B cell (primary cell): ENCODE measurements at places on chromosomes 5 and 9. TPM values are rescaled to one million over a fixed set of nuclear protein-coding genes. Genes with fewer than 3 reads are reported as not detected.

GRCh38 chr5:1498623-1499416 lies 24.9 kb downstream of the LPCAT1 start:
- peak; percentile 84 for DNase-seq

GRCh38 chr5:169942181-169942580 lies 38.1 kb downstream of the INSYN2B start:
- no peak for DNase-seq

- DNase-seq: peak; percentile 32
Observed at GRCh38 chr5:126499853-126500342, 76.7 kb downstream of the GRAMD2B start.

DNA sequence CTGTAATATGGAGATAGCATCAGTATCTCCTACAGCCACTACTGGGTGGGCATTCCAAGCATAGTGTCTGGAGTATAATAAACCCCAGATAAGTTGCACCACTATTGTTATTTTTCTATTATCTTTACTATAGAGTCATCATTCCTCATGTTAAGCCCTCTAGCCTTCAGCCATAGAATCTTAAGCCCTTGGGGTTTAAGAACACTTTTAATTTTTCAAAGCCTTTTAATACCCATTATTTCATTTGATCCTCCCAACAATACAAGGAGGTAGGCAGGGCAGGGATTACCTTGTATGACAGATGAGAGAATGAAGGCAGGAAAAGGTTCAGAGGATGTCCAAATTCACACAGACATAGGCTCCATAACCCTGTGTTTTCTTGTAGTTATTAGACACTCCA lies 112.5 kb downstream of the EBF1 start:
- DNase-seq: no peak

DNA sequence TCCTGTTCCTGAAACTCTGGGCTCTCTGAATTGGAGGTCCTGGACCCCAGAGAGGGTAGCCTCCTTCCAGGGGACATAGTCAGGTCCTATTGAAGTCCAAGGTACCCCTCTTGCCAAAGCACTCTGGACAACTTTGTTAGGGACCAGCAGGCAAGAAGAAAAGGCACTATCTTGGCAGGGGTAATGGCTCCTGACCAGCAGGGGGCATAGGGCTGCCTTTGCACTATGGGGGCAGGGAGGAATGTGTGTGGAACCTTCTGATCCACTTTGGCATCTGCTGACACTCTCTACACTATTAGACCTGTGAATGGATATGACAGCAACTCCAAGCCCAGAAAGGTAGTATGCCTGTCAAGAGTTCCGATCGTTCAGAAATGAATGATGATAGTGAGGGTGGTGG lies 179.0 kb upstream of the CD180 start:
- DNase-seq: no peak

- DNase-seq: no peak
Observed at GRCh38 chr5:158351485-158352125, 492.7 kb upstream of the CLINT1 start.

- no peak for DNase-seq
Observed at GRCh38 chr9:107000218-107000617, 137.3 kb downstream of the ZNF462 start.

- DNase-seq: no peak
Observed at GRCh38 chr5:119270960-119271757, 84.7 kb upstream of the TNFAIP8 start.

- no peak for DNase-seq
Observed at GRCh38 chr5:14513266-14513665, 68.3 kb upstream of the OTULINL start.

- DNase-seq: no peak
Observed at GRCh38 chr5:176830995-176831423, 20.6 kb downstream of the UNC5A start.

- DNase-seq: no peak
Observed at GRCh38 chr5:126253406-126253805, 169.8 kb upstream of the GRAMD2B start.

- DNase-seq: no peak
Observed at GRCh38 chr9:136028760-136029470, 66.2 kb downstream of the NACC2 start.

DNA sequence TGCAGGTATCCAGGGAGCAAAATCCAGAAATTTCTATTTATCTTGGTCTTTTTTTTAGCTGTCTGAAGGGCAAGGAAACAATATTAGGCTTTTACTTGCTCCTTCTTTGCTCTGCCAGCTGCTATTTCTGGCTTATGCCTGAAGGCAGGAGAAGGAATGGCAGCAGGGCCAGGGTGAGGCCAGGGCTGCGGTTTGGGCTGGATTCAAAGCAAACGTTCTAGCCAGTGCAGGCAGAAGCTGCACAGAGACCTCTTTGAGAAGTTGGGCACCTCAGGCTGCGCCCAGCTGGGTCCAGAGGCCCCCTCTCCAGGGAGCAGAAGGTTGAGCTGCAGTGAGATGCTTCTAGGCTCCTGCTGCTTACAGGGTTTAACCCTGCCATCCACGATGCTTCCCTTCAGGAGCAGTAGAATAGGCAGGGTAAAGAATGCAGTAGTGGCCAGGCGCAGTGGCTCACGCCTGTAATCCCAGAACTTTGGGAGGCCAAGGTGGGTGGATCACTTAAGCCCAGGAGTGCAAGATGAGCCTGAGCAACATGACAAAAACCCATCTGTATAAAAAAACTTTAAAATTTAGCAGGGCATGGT lies 201.2 kb downstream of the ADCY2 start:
- no peak for DNase-seq

GRCh38 chr9:124101215-124101968 lies 89.8 kb downstream of the LHX2 start:
- no peak for DNase-seq

- no peak for DNase-seq
Observed at GRCh38 chr9:97110696-97111095, 71.8 kb upstream of the CTSV start.

GRCh38 chr5:165370233-165370632 lies 1864.8 kb downstream of the MAT2B start:
- no peak for DNase-seq

PFN3 gene
- polyA plus RNA-seq: not detected in 2 replicates

IL7R gene
- 2.4 and 4.0 TPM in 2 replicates for polyA plus RNA-seq

MLANA gene
- not detected in 2 replicates for polyA plus RNA-seq

APBB3 gene
- polyA plus RNA-seq: 126 and 156 TPM in 2 replicates

FOXI1 gene
- 0.17 TPM in 1 of 2 replicates, not detected in the other for polyA plus RNA-seq

SCGB3A2 gene
- not detected in 2 replicates for polyA plus RNA-seq

NOTCH1 gene
- 16.6 and 19.6 TPM in 2 replicates for polyA plus RNA-seq

SNCB gene
- 0.09 and 0.10 TPM in 2 replicates for polyA plus RNA-seq

PRSS3 gene
- not detected in 2 replicates for polyA plus RNA-seq

PTPN3 gene
- polyA plus RNA-seq: not detected in 2 replicates

SLC6A7 gene
- polyA plus RNA-seq: not detected in 2 replicates

DROSHA gene
- 27.1 and 31.2 TPM in 2 replicates for polyA plus RNA-seq

PFDN1 gene
- 28.1 and 31.2 TPM in 2 replicates for polyA plus RNA-seq
